ENCODE measurements at places on chromosomes 4 and X. TPM values are rescaled to one million over a fixed set of nuclear protein-coding genes. Genes with fewer than 3 reads are reported as not detected.

DNA sequence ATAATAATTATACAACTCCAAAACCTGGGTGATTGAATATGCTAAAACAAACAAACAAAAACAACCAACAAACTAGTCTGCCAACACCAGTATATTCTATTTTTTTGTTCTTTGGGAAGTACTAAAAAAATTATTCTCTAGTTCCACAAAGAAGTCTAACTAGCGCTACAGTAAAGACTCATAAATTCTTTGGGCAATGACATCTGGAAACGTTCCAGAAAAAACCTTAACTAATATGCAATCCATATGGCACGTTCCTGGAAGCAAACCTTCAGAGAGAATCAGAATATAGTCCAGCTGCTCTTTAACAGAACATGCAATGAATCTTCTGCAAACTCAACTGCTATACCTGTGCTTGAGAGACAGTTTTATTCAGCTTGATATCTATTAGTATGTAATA lies 500.1 kb downstream of the TRAM1L1 start:
- DNase-seq: no peak

Gene MAGEA8
- total RNA-seq: not detected

Gene CASK
- 157 TPM for total RNA-seq

Gene ADRA2C
- total RNA-seq: 3.4 TPM

Gene TMEM150C
- total RNA-seq: 0.98 TPM

All from Calu3 (cell line).